ENCODE measurements at places on chromosomes 16 and 17.
A peak's percentile ranks its signal among the peaks of the same experiment; 100 is the strongest.

- DNase-seq = no peak
Observed at GRCh38 chr17:55402374-55402773, 19.3 kb downstream of the MMD start.

- no peak for DNase-seq
Observed at GRCh38 chr16:55529018-55529417, 20.1 kb downstream of the LPCAT2 start.

DNA sequence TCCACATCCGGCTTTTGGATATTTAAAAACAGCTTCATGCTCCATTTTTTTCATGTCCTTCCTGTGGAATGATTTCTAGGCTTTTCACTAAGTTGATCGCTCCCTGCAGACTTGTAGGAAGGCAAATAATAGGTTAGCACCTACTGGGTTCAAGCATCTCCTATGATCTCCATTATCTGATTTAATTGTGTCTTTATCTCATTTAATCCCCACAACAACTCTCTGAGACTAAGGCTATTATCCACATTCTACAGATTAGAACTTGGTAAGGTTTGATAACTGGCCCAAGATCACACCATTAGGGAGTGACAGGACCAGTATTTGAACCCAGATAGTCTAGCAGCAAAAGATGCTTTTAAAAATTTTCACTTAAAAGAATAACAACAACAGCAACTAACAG, 46.2 kb upstream of the HOXB9 start:
- no peak for DNase-seq

DNA sequence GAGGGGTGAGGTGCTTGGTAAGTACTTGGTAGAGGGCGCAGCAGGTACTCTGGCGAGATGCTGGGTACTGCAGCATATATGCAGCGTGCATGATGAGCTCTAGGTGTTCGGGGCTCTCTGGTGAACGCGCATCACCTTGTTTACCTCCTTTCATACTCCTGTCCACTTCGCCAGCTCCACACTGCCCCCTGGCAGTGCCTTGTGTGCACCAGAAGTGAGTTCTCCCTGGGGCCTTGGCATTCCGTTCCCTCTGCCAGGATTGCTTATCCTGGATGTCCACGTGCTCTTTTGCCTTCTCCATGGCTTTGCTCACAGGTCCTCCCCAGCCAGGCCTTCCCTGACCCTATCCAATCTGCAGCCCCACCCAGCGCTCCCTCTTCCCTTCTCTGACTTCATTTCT, 154.2 kb downstream of the MRM1 start:
- DNase-seq = peak; percentile 46

- no peak for DNase-seq
Observed at GRCh38 chr16:50836121-50836621, 94.3 kb downstream of the CYLD start.

DNA sequence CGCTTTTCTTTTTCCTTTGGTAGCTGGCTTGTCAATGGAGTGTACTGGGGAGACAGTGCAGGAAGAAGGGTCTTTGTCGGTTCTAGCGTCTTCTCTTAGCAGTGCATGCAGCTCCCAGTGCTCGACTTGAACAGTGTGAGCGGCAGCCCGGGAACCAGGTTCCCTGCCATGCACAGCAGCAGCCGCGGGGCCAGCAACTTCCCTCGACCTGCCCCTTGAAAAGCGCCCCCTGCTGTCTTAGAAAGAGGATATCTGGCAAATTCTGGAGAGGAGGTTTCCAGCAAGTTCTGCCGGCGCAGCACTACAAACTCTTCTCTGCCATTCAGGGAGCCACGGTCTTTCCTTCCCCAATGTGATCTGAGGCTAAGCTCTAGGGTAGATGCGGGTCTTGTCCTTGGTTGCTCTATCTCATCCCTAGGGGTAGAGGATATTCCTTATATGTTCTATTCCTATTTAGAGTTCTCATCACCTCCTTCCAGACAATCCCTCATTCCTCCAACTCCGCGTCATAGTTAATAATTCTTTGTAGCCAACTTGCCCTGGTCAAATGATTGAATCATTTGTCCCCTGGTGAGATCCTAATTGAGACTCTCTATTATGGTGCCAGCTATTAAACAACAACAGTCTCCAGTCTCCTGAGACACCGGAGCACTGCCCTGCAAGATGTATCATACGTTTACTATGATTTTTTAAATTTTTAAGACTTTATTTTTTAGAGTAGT, 451.3 kb downstream of the PMP22 start:
- DNase-seq = peak; percentile 58

DNA sequence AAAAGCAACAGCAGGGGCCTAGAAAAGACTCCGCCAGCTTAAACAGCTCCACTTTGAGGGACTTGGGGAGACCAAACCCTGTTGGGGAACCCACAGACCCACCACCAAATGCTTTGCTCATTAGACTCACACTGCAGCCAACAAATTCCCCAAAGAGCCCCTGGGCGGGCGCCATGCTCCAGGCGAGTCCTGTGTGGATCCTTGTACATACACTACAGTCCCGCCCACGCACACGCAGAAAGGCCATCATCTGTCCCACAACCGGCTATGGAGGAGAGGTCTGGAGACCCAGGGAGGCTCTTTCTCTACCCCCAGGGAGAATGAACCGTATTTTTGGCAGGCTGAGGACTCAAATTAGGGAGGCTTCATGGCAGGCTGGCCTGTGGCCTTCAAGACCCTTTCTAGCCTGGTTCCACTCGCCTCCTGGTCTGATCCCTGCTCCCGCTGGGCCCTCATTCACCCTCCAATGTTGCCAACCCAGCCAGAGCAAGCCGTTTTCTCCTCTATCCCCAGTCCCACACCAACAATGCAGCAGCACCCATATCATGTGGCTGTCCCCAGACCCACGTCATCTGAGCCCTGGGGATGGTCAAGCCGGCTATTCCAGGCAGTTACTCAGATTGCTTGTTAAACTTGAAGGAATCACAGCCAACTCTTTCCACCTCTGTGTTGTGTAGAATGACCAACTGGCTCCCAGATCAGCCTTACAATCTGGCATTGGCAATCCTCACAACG, 27.2 kb downstream of the ZNF423 start:
- DNase-seq = no peak

GRCh38 chr16:3922241-3922640, 41.7 kb upstream of the CREBBP start:
- no peak for DNase-seq

DNA sequence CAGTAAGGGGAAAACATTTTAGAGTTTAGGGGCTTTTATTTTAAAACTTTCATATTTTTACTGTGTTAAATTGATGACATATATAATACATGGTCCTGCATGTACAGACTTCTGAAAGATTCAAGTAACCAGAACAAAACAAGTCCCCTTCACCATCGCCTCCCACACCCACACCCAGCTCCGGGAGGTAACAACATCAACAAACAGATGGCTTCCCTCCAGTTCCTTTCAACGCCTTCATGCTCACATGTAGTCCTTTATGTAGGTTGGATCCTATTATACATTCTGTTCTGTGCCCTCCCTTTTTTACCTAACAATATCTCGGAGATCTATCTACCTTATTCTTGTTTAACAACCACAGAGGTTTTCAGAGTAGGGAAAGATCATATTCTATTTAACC, 30.5 kb downstream of the GINS3 start:
- DNase-seq = no peak

GRCh38 chr17:42132941-42133340, 10.3 kb downstream of the HSPB9 start:
- no peak for DNase-seq

GRCh38 chr16:9870962-9871361, 311.3 kb downstream of the GRIN2A start:
- DNase-seq = no peak

DNA sequence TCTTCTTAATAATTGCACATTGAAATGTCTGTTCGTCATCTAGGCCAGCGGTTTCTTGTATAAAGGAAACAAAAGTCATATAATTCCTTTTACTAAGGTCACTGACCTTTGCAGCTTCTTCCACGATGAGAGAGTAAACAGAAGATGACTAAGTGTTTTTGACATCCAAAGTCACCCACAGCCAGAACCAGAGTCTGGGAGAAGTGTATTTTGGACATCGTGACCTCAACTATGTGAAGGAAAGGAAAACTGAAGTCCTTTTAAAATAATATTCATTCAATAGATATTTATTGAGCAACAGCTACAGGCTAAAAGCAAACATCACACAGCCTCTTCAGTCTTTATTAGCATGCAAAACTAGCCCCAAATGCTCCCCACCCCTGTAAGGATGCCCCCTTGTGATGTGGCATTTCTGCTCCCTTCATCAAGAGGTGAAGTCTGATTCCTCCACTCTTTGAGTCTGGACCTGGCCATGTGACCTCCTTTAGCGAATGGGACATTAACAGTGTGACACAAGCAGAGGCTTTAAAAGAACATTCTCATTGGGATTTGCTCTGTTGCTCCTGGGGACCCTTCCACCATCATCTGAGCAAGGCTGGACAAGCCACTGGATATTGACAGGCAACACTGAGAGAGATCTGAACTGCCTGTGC, 8.1 kb upstream of the PMP22 start:
- DNase-seq = no peak

DNA sequence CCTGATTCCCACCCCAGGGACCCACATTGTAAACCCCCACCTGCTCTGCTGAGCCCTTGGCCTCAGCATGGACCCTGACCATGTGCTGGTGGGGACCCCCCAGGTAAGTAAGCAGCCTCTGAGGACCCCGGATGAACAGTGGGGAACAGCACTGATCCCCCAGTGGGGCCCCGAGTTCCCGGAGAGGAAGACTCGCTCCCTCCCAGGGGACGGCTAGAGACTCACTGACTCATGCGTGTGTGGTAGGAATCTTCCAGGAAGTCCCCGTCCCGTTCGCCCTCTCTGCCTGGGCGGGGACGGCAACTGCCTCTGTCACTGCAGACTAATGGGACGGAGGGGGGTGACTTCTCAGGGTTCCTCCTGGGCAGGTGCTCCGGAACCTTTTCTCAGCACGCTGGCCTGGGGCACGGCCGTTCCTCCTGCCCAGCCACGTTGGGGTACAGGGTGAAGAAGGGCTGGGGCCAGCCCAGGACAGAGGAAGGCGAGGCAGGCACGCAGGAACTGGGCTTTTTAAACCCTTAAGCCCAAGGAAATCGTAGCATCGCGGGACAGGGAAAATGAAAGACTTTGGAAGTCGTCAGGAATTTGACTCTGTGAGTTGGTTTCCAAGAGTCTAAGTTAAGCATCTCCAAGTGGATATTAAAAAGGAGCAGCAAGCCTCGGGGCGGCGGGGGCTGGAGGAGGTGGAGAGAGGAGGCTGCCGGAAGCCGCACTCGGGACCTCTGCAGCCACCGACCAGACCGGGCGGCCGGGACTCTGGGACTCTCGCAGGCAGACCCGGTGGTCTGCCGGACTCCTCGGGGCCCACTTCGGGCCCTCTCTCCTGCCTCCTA, 178.7 kb downstream of the SEC14L1 start:
- DNase-seq = peak; percentile 67

DNA sequence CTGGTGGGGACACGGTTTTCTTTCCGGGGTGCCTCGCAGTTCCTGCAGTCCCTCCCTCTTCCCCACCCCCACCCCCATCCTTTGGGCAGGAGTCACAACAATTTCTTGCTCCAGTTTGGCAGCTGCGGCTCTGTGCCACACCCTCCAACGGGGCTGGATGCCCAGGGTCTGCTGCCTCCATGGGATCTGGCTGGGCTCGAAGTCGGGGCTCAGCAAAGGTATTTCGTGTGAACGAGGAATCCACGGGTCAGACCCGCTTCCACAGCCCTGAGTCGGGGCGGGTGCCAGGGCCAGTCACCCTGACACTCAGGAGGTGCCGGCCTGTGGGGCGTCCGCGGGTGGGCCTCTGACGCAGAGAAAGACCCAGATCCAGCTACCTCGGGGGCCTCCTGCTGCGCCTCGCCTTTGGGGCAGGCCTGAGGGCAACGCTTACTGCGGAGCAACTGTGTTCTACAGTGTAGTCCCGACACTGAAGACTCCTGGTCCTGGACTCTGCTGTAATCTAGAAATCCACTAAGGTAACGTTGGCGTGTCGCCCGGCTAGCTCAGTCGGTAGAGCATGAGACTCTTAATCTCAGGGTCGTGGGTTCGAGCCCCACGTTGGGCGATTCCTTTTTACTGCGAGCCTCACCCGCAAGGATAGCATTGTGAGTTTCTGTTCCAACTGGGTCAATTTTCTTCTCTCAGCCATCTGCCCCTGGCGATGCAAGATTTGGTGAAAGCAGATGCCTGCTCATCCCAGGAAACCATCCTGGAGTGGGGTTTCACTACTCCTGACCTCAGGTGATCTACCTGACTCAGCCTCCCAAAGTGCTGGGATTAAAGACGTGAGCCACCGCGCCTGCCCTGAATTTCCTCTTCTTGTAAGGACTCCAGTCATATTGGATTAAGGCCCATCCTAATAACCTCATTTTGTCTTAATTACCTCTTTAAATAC, 12.6 kb upstream of the OR1F1 start:
- DNase-seq = peak; percentile 67

GRCh38 chr17:82213251-82214011, 789 bp upstream of the CCDC57 start:
- DNase-seq = peak; percentile 79

- DNase-seq = no peak
Observed at GRCh38 chr16:17107450-17107849, 363.3 kb downstream of the XYLT1 start.

- DNase-seq = no peak
Observed at GRCh38 chr16:58035356-58036170, 10.0 kb downstream of the MMP15 start.

DNA sequence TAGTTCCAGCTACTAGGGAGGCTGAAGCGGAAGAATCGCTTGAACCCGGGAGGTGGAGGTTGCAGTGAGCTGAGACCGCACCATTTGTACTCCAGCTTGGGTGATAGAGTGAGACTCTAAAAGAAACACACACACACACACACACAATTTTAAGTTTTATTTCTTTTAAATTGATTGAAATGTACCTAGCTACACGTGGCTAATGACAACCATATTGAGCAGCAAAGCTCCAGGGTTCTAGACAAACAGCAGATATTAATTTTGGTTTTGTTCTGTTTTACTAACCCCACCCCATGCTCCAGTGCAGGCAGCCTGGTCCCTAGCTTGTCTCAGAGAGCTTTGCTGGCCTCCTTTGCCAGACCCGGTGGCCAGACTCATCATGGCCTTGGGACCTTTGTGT, 16.0 kb upstream of the RAI1 start:
- DNase-seq = no peak

DNA sequence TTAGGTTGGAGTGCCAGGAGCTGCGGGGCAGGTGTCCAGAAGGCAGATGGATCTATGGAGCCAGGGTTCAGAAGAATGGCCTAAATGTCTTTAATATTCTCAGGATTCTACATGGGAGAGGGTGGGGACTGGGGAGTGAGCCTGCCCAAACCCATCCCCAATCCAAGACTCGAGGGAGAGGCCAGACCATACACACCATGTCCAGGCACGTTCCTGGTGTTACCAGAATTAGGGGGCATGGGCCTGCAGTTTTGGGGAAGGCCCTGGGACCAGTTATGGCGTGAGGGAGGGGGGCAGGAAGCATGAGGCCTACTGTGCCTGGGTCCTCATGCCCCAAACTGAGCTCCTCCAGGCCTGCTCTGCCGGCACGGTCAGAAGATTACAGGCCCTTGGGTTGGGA, 1.9 kb downstream of the TAX1BP3 start:
- DNase-seq = no peak

- no peak for DNase-seq
Observed at GRCh38 chr16:30728899-30729672, 19.1 kb upstream of the PHKG2 start.

DNA sequence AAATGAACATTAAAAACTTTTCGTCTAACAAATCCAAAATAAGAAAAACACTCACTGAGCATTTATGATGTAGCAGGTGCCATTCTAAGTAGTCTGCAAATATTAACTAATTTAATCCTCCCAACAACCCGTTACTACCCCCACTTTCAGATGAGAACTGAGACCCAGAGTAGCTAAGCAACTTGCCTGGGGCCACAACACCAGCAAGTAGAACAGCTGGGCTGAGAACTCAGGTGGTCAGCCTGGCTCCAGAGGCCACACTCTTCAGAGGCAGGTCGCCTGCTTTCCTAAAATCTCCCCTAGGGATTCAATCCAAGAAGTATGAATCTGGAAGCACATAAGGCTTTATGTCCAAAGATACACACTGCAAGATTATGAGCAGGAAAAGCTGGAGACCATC, 6.2 kb downstream of the MBTPS1 start:
- DNase-seq = no peak
